Trophoblast cell (in vitro differentiated cells and primary cell): ENCODE measurements at places on chromosomes 7 and 10.
A peak's percentile ranks its signal among the peaks of the same experiment; 100 is the strongest.

- peak; percentile 13 for DNase-seq
These were observed 139.3 kb downstream of the C1GALT1 start for GRCh38 chr7:7321681-7322080.

DNA sequence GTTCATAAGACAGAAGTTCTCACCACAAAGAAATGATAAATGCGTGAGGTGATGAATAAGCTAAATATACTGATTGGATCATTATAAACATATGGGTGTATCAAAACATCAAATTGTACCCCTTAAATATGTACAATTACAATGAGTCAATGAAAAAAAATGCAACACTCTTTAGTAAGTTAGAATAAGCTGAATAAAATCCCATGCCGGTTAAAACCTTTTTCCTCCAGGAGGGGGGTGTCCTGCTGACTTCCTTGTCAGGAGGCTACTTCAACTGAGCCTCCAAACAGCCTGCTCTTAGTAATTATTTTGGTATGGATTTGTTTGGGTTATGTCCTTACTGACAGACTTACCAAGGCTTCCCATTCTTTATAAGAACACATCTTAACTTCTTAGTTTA, 649.1 kb downstream of the INHBA start:
- DNase-seq: no peak

DNA sequence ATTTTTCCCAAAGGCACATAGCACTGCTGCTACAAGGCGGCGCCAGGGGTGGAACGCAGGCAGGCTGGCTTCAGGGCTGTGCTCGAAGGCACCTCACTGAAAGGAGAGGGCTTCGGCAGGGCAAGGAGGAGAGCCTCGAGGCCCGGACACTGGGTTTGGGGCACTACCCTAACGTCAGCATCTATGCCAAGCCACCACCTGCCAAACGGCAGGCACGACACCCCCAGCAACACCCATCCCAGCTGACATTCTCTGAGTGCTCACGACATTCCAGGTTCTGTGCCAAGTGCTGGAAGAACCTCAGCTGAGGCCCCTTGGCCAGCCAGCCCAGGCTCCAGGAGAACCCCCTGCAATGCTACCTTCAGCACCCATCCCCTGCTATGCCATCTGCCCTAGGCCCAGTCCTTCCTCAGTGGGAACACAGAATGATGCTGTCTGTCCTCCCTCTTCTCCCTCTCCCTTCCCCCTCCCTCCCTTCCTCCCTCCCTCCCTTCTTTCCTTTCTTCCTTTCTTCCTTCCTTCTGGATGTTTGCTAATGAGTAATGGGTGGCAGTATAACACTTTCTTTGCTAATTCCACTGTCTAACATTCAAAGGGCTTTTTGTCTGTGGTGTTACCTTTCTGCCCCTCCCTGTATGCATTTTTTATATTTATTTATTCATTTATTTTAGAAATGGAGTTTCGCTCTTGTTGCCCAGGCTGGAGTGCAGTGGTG, 24.3 kb downstream of the ZCCHC24 start:
- no peak for DNase-seq

DNA sequence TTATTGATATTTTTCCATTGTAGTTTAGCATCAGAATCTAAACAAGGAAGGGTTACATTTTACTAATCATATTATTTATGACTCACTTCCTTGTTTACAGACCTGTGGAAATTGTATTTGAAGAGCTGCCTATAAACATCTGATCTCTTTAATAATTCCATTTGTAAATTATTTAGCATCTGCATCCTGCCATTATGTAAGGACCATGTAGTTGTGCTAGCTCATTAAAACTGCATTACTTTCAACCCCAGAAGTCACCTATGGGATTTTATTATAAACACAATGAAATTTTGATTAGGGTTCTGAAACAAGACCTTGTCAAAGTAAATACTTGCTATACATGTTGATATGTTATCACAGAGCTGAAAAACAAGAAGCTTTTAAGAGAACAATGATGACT, 146.8 kb upstream of the SLC26A5 start:
- no peak for DNase-seq

DNA sequence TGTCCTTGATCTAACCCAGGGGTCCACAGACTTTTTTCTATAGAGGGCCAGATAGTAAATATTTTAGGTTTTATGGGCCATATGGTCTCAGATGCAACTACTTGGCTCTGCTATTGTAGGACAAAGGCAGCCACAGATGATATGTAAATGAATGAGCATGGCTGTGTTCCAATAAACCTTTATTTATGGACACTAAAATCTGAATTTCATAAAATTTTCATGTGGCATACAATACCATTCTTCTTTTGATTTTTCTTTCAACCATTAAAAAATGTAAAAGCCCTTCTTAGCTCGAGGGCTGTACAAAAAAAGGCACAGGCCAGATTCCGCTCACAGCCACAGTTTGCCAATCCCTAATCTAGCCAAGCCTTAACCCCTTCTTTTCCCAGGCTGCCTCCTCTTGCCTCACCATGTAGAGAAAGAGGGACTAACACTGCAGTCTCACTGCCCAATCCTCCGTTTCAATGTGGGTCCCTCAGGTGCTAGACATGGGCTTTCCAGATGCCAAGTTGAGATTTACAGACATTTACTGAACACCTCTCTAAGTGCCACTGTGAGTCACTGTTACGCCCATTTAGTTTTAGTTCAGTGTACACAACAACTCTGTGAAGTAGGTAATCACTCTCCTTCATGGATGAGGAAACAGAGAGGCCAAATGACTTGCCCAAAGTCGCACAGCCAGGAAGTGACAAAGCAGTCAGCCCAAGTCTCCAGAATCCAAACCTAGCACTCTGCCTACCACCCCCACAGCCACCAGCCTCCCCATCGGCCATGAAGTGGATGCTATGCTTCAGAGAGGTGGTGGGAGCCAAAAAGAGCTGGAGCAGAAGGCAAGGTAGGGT, 132.6 kb upstream of the PDLIM1 start:
- no peak for DNase-seq

GRCh38 chr7:142611566-142612236, 137.6 kb upstream of the PRSS1 start:
- DNase-seq: peak; percentile 59

DNA sequence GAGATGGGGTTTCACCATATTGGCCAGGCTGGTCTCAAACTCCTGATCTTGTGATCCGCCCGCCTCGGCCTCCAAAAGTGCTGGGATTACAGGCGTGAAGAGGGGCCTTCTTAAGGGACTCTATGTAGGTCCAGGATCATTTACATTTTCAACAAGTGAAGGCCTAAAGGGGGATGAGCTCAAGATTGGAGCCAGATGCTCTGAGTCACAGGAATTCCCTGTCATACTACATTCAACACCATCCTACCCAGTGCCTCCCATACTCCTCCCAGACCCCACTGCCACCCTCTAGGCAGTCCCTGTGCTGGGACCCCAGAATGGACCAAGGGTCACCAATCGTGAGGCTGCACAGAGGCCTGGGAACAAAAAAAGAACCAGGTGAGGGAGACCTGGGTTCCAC, 29.9 kb downstream of the CYTH3 start:
- DNase-seq: no peak

- DNase-seq: no peak
These were observed 88.4 kb downstream of the FAS start for GRCh38 chr10:89078724-89079672.

DNA sequence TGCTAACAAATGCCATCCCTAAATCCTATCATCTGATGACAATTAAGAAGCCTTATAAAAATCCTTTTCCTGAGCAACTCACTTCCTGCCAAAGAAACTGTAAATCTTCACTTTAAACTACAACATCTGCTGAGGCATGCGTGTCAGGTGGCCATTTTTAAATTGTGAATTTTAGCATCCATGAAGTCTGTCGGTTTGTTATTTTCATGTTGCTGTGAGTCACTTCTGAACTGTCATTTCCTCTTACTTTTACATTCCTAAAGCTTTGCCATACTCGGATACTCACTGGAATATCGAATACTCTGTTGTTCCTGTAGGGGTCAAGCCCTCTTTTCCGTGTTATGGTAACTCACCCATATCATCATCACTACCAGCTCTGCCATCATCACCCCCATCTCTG, 34.3 kb upstream of the TMEM26 start:
- DNase-seq: peak; percentile 62

- no peak for DNase-seq
These were observed 156.3 kb upstream of the PRSS58 start for GRCh38 chr7:142414135-142414534.

GRCh38 chr7:36653008-36653662, 71.2 kb downstream of the AOAH start:
- DNase-seq: no peak

DNA sequence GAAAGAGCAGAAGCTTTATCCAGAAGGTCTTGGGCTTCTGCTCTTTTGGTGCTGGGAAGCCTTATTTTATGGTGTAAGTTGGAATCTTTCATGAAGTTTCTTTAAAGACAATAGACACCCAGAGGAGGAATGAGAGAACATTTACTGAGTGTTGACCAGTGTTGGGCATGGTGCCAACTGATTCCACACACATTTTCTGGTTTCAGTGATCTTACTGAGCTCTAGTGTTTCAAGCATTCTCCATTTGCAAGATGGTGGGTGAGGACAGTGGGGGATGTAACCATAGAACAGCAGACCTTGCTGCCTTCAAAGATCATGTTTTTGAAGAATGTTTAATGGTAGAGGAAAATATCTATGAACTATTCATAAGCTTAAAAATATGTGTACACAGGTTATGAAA, 114.6 kb downstream of the LRMDA start:
- DNase-seq: no peak

- DNase-seq: no peak
These were observed 148.5 kb downstream of the ARHGAP22 start for GRCh38 chr10:48456361-48456804.

GRCh38 chr7:108120933-108121332, 9.2 kb downstream of the LAMB4 start:
- no peak for DNase-seq

- no peak for DNase-seq
These were observed 193.3 kb upstream of the PHF14 start for GRCh38 chr7:10780400-10780747.

- no peak for DNase-seq
These were observed 940 bp upstream of the PSD start for GRCh38 chr10:102419269-102420180.

- no peak for DNase-seq
These were observed 1.1 kb upstream of the CNTNAP2 start for GRCh38 chr7:146115548-146115850.

- no peak for DNase-seq
These were observed 82.6 kb downstream of the ATE1 start for GRCh38 chr10:121845044-121845784.

- peak; percentile 52 for DNase-seq
These were observed 11.6 kb downstream of the DDX56 start for GRCh38 chr7:44561962-44562621.

DNA sequence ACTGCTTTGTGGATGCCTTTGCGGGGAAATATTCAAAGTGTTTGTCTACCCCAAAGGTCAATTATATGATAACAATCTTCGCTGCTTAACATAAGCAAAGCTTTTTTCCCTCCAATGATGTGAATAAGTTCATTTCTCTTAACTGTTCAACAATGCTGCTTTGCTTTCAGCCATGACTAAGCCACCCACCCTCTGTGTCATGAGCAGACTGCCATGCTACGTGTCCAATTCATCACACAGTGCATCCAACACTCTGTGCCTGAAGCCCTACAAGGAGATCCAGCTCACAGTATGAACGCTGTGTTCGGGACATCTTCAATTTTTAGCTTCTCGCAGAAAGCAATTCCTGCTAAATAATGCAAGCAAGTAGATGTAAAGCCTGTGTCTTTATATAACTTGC, 5.7 kb upstream of the TAS2R40 start:
- DNase-seq: peak; percentile 17

DNA sequence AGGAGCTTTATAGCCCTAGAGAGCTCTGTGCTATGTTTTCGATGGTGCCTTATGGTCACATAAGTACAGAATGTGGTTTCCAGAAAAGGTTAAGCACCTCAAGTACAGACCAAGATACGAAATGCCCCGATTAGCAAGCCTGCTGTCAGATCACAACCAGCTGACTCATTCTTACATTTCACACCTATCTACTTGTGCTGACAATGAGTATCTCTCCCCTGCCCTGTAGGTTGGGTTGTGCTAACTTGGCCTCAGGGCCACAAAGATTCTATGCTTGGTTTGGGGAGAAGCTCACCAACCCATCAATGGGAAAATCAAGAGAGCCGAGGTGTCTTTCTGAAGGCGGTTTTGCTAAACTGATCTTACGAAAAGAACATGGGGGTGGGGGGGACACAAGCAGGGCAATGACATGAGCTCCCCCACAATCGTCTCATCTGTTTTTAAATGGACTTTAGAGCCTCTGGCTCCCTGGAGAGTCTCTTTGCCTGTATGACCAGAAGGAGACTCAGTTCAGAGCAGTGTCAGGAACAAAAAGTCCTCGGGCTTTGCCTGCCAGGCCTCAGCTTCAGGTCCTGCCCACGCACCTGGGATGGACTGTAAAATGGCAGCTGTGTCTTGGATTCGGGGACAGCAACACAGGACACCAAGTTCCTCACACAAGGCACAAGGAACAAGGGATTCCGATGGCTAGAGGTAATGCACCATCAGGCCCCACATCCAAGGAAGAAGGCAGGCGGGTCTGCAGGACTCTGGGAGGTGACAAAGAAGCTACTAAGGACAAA, 55.1 kb downstream of the FAM53B start:
- no peak for DNase-seq

GRCh38 chr7:137882261-137882668, 35.5 kb upstream of the DGKI start:
- DNase-seq: peak; percentile 54

DNA sequence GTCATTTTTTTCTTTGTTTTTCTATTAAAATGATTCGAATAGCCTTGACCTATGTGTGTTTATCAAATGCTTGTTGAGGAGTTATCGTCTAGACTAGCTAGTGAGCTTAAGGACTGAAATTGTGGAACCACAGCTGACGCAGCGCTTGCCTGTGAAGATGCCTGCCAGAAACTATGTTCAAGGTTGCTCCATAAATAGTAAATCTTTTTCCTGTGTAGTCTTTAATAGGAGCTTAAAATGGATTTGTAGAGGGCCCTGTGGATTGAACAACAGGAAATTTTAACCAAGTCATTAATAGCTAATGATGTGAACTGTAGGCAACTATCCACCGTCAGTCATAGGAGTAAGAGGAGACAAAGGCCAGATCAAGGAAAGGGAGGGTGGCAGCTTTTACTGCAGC, 145.1 kb downstream of the GNAI1 start:
- no peak for DNase-seq

GRCh38 chr7:54738737-54739136, 20.3 kb downstream of the SEC61G start:
- no peak for DNase-seq
